ENCODE measurements at places on chromosomes 12 and 14.

- no peak for DNase-seq
Observed at GRCh38 chr14:79426103-79426755, 785.1 kb downstream of the DIO2 start.

GRCh38 chr12:106291342-106291741 is 11.2 kb upstream of the TCP11L2 start:
- DNase-seq: no peak

GRCh38 chr14:72706485-72706884 is 187.4 kb downstream of the DPF3 start:
- no peak for DNase-seq

- DNase-seq: no peak
Observed at GRCh38 chr14:99595034-99595433, 9.0 kb downstream of the CCDC85C start.

DNA sequence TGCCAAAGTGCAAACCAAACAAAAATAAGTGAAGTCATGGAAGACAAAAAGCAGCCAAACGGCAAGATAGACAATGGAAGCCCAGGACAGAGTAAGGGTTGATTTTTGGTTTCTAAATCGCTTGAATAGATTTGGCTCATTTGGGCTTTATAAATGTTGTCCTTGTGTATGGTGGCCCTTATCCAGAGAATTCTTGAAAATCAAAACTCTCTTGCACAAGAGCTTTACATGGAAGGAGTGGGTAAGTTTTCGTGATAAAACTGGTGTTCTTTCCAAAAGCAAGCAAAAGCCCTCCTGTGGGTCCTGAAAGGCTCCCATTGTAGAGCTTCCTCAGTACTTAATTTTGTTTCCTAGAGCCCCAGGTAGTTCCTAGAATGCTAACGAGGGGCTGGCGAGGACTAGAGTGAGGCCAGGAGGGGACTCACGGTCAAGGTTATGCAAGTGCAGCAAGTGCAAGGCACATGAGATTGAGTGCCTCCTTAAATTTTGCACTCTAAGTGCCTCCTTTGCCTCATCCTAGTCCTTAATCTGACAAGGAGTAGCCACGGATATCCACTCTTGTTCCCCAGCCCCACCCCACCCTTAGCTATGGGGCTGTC is 4.1 kb downstream of the SIX6 start:
- no peak for DNase-seq

DNA sequence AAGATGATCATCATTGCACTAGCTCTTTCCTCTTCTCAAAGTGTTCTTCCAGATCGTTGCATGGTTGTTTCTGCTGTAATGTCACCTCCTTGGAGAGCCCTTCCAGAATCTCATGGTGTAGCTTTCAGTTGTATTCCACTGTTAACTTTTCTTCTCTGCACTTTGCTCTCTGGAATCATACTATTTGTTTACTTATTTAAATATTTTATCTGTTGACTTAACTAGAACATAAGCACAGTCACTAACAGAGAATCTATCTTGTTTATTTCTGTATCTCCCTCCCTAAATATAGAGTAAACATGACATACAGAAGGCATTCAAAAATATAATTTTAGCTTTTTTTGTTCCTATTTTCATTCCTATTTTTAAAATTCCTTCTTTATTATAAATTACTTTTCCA is 11.8 kb downstream of the LIN7A start:
- no peak for DNase-seq

GRCh38 chr14:100677554-100678468 is 48.9 kb upstream of the DLK1 start:
- DNase-seq: peak; percentile 83

GRCh38 chr12:2876431-2877046 is 435 bp downstream of the FOXM1 start:
- DNase-seq: no peak

DNA sequence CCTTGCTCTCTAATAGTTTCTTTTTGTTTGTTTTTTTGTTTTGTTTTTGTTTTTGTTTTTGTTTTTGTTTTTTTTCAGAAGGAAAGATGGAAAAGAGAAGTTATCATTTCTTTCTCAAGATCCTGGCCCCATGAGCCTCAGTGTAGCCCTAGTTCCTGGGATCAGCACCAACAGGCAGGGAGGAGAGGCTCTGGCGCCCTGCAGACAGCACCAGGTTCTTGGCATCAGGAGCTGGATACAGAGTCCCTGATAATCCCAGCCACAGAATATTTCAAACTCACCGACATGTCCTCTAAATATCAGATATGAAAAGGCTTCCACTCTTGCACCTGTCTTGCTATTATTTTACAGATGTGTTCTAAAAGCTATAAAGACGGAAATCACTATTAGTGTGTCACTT is 52.7 kb downstream of the FOXN3 start:
- no peak for DNase-seq

DNA sequence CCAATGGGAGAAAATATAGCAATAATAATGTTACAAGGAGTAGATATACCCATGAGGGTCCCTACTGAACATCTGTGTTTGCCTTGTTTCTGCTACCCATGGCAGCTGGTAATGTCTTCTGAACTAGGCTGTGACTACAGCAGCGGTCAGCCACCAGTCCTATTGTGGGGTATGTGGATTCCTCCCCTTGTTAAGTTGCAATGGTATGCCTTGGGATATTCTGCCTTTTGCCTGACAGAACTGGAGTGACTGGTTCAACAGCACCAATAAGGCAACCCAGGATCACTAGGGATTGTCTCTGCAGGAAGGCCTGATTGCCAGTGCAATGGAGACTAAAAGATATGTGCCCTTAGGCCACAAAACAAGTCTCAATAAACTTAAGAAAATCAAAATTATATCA is 9.7 kb upstream of the ATL1 start:
- no peak for DNase-seq

DNA sequence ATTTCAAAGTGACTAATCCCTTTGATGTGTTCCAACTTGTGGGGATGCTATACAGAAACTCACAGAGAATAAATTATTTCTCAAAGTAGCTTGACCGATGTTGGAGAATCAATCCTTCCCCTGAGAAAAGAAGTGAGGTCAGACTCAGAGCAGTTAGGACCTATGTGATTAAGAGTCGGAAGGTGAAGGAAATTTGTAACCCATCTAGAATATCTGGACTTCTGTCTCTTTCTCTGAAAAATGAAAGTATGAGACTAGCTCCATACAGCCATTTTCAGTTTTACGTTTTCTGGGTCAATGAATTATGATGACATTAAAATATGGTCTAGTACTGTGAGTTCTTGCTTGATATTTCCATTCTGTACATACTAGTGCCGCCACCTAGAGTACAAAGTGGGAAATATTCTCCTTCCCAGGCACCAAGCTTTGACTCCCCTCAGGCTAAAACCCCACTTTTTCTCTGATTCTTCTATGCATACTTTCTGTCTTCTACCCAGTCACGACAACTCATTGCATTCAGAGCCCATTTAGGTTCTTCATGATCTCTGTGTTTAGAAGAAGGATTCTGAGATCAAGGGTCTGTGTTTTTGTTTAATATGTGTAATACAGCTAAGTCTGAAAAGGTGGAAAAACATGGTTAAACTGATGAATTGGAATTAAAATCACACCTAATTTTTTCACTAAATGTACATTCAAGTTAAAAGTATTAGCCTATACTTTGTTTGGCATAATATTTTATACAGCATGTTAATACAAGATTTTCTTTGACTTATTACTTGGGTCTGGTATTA is 6.9 kb upstream of the NTS start:
- DNase-seq: peak; percentile 74

- no peak for DNase-seq
Observed at GRCh38 chr12:71036526-71036925, 116.0 kb upstream of the PTPRR start.

DNA sequence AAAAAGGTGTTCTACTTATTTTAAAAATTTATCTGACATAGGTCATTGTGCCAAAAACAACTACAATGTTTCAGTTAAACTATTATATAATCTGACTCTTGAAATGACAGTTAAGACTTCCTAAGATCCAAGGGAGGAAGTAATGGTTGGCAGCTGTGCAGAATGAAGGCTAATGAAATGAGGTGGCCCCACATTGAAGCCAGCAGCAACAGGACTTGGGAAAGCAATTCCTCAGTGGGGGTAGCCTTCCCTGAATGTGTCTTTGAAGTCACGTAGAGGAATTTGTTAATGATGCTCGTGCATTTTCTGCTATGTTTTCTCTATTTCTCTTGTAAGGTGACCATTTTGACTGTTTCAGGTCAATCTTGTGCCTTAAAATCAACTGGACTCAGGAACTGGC is 162.4 kb upstream of the DAAM1 start:
- no peak for DNase-seq

GRCh38 chr14:34300882-34301734 is 160.9 kb downstream of the SPTSSA start:
- peak; percentile 23 for DNase-seq

GRCh38 chr14:90733139-90733808 is 83.0 kb downstream of the TTC7B start:
- no peak for DNase-seq

DNA sequence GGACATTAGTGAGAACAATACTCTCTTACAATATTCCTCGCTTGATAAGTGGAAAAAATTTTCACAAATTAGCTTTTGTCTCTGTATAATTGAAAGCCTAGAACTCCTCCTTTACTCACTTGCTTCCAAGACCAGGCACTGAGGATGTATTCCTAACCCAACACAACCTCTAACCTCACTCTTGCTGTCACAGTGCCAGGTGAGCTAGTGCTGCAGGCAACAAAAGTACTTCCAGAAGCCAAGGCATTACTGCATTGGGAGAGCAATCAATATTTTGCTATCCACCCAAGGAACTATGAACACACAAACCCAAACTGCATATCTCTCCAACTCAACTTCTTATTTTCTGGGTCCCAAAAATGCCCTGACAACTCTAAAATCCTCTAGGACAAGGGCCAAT is 1081.0 kb downstream of the VRK1 start:
- DNase-seq: no peak

- DNase-seq: no peak
Observed at GRCh38 chr12:57515934-57516541, 4.3 kb downstream of the DDIT3 start.

DNA sequence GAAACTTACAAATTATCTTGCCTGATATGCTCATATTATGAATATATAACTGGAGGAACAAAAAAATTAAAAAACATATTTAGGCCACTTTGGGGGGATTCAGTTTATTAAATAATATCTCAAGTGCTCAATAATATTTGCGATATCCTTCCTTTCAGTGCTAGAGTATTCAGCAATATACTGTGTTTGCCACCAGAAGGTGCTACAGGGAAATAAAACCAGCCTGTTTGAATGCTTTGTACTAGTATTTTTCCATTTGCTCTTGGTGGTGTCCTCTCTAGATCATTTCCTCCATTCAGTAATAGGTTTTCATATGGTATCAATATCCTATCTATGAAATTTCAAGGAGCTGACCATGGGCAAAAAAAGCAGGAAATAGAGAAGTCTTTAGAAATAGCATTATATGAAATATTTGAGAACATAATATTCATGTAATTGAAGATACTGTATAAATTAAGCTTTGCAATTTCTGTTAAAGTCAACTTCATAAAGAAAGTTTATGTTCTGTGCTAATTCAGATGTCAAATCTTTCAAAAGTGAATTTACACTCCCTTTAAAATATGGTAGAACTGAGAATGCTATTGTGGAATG is 106.2 kb upstream of the NAV3 start:
- peak; percentile 45 for DNase-seq

All from fibroblast of the conjunctiva (primary cell).